ENCODE measurements at places on chromosomes 12 and 14.

GRCh38 chr14:41146391-41146790 is 460.3 kb upstream of the LRFN5 start:
- DNase-seq, result no peak

GRCh38 chr14:59882957-59883356 is 12.4 kb upstream of the RTN1 start:
- no peak for DNase-seq

DNA sequence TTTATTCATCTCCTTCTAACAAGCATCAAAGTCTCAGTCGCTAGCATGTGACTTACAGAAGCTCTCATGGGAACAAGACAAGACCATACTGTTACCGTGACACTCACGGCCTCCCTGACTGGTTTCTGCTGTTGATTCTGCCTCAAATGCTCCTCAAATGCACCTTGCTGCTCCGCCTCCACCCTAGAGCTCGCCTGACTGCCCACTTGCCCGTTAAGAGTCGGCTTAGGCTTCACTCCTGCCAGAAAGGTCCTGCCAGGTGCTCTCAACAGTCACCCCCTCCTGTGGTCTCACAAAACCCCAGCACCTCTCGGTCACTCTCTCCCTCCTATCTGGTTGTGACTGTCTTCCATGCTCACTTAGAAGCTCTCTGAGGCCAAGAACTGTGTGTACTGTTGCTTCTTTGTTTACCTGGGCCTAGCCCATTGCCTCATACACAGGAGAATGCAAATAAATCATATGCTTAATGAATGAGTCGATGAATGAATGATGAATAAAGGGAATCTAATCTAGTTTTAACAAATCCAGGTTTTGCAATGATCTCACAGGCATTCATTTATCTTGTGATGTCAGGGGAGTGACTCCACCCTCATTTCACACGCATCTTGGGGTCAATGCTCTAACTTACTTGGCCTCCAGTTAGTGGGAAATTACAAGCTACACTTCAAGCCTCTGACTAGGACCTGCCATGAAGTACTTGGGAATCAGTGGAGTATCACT is 41.3 kb downstream of the SSH1 start:
- DNase-seq, result no peak

GRCh38 chr14:22481546-22481945 is 107.5 kb downstream of the DAD1 start:
- DNase-seq, result no peak

DNA sequence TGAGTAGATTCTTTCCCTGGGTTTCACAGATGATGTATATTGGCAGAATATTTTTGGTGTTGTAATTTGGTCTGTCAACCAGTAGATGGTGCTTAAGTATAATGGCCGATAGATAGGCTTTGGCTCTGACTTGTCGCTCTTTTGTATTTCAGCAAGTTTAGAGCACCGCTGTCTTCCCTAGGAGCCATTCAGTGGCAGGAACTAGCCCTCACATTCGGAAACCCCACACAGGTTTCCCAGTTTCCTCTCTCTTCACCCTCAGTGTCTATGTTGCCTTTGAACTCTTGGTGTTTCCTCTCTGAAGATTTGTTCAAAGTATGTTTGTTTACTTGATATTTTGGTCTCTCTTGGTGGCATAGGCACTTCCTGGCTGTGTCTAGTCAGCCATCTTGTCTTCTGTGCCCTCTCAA is 102.2 kb downstream of the GPHN start:
- DNase-seq, result no peak

DNA sequence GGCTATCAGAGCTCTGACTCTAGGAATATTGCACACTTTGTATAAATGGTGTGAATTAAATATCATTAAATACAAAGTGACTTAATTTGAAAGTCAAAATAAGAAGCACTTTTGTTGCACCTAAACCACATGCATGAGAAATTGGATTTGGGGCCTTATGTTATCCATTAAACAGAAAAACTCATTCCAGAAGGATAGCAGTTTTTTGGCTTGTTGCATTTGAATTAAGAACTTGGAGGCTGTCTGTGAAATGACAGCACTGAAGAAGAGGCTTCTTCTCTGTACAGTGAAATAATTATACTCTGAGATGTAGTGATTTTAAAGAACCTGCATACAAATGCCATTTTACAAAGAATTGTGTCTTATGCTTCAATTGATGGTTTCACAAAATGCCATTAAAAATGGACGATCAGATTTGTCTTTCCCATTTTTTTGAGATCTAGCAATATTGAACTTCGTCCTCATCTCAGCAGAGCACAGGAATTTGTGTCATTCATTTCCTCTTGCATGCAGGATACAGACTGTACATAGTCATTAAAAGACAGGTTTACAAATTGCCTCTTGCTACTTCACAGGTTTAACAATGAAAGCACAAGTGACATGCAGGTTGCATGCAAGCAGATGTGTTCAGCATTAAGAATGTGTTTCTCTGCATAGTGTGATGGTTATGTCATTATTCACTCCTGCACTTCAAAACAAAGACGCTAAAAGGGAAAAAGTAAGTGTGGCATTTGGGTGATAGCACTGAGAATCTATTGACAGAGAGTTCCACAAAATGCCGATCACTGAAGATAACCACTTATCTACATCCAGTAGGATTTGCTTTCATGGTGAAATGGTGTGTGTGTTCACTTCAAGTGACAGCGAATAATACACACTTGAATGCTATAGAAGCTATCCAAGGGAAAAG is 35.9 kb upstream of the PYGL start:
- no peak for DNase-seq

- no peak for DNase-seq
Measured at GRCh38 chr14:61647704-61648103, 47.6 kb upstream of the HIF1A start.
